ENCODE measurements at places on chromosomes 2 and 18.
A peak's percentile ranks its signal among the peaks of the same experiment; 100 is the strongest.

GRCh38 chr2:106109675-106110424, 84.3 kb downstream of the UXS1 start:
- DNase-seq = no peak

DNA sequence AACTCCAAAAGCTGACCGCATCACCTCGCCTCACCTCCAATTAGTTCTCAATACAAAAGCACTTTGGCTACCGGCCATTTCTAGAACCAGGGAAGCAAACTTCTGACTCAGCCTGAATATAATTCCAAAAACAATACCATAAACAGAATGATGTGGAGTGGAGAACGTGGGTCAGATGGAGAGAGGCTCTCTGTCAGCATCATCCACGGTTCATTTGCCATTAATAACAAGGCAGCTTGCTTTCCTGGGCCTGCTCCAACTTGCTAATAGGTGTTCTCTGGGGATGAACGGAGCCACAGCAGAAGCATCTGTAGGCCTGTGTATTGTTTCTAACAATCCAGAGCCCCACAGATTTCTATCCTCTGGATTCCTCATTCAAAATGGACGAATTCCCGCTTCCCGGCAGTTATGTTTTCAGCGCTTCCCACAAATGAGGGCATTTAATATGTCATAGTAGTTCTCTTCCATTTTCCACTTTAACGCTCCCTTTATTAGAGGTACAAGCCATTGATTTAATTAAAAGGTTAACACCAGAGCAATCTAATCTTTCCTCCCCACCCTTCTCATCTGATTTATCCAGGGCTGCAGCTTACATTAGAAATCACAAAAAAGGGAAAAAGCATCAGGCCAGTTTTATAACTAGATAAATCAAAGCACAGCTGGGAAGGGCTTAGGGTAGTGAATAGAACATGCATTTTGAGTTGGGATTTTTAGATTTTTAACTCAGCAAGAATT, 23.2 kb upstream of the CNTNAP5 start:
- peak; percentile 56 for DNase-seq

GRCh38 chr2:47134386-47135090, 20.6 kb downstream of the STPG4 start:
- DNase-seq = no peak

DNA sequence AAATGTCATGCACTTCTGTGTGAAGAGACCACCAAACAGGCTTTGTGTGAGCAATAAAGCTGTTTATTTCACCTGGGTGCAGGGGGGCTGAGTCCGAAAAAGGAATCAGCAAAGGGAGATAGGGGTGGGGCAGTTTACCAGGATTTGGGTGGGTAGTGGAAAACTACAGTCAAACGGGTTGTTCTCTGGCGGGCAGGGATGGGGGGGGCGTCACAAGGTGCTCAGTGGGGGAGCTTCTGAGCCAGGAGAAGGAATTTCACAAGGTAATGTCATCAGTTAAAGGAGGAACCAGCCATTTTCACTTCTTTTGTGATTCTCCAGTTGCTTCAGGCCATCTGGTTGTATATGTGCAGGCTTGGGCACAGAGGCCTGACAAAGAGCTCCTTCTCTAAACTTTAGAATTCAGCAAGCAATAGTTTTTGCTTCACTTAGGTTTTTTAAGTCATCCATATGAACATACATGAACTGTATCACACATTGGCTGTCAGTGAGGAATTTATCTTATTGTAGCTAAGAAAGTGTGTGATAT, 17.5 kb upstream of the ALPK2 start:
- no peak for DNase-seq

- DNase-seq = no peak
Measured at GRCh38 chr18:32742579-32742978, 30.2 kb downstream of the KLHL14 start.

DNA sequence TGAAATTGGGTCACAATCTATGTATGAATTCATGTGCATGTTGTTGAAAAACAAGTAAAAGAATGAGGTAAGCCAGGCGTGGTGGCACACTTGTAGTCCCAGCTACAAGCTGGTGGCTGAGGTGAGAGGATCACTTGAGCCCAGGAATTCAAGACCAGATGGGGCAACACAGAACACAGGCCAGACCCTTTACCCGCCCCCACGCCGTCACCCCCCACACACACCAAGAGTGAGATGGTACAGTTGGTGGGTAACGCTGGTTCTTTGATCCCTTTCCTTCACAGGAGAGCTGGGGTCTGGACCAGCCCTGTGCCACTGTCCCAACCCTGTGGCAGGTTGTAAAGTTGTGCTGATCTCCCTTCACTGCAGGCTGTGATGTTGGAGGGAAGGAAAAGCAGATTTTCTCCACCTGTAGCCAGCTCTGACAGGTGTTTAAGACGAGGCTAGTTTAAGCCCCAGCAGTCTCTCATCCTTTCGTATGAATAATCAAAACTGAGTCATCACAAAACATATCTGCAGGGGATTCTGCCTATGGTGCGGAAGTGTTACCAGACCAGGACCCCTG, 13.6 kb downstream of the B3GNT2 start:
- DNase-seq = no peak

- no peak for DNase-seq
Measured at GRCh38 chr2:217964275-217965161, 38.3 kb downstream of the TNS1 start.

DNA sequence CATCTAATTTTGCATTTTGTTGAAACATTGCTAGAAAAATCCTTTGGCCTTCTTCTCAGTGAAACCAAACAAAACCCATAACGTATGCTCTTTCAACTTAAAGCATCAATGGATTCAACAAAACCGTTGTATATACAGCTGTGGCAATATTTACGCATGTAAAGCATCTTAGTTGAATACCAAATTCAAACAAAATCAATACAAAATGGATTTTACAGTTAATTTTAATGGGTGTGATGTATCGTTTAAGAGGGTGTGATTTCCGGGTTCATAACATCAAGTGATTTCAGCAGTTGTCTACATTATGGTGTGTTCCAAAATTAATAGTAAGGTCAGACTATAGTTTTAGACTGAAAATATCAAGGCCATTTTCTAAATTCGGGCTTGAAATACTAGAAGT, 198.2 kb downstream of the TGIF1 start:
- DNase-seq = no peak

DNA sequence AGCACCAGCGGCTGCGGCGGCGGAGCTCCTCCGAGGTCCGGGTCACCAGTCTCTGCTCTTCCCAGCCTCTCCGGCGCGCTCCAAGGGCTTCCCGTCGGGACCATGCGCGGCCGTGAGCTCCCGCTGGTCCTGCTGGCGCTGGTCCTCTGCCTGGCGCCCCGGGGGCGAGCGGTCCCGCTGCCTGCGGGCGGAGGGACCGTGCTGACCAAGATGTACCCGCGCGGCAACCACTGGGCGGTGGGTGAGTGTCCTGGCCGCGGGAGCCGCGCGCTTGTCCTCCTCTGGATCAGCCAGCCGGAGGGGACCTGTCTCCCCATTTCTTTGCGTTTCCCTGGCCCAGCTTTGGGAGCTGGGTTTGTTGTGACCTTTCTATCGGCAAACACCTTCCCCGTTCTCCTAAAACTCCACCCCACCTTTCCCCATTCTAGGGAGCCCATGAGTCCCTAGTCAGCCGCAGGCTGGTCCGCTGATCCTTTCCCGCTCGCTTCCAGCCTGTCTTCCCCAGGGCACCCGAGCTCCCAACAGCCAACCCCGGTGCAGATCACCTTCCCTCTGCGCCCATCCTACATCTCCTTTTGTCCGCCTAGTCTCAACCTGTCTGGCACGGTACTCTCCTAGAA, 316 bp downstream of the GRP start:
- DNase-seq = no peak

GRCh38 chr2:24754985-24755705, 38.0 kb downstream of the PTRHD1 start:
- DNase-seq = no peak

GRCh38 chr2:134713176-134713575, 5.6 kb downstream of the TMEM163 start:
- no peak for DNase-seq

GRCh38 chr2:219522111-219523030, 8.1 kb downstream of the ASIC4 start:
- DNase-seq = no peak

DNA sequence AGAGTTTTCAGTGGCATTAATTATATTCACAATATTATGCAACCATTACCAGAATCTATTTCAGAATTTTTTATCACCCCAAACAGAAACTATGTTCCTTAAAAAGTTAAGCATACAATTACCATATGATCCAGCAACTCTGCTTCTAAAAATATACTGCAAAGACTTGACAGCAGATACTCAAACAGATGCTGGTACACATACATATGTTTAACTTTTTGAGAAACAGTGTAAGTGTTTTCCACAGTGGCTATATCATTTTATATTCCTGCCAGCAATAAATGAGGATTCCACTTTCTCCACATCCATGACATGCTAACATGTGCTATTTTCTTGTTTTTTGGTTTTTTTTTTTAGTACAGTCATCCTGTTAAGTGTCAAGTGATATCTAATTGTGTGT, 439.3 kb upstream of the VWC2L start:
- DNase-seq = no peak

DNA sequence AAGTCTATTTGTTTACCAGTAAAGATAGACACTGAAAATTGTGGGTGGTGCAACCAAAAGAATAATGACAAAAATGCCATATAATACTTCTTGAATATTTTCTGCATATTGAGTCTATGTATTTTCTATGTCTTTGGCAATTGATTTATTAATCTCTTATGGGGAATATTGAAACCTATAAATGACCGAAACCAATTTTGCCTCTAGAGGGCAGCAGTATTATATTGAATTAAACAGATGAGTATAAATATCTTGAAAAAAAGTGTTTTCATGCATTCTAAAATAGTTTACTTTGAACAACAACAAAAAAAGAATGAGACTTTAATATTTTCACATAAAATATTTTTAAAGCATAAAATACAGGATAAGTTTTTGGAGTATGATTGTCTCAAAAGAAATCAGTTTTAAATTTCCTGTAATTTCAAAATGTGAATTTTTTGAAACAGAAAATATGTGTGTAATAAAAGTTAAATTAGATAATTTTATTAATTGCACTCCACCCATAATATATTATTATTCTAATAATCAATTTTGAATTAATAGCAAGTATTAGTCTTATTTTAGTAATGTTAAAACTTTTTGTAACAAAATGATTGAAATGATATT, 49.9 kb upstream of the CALCRL start:
- no peak for DNase-seq

DNA sequence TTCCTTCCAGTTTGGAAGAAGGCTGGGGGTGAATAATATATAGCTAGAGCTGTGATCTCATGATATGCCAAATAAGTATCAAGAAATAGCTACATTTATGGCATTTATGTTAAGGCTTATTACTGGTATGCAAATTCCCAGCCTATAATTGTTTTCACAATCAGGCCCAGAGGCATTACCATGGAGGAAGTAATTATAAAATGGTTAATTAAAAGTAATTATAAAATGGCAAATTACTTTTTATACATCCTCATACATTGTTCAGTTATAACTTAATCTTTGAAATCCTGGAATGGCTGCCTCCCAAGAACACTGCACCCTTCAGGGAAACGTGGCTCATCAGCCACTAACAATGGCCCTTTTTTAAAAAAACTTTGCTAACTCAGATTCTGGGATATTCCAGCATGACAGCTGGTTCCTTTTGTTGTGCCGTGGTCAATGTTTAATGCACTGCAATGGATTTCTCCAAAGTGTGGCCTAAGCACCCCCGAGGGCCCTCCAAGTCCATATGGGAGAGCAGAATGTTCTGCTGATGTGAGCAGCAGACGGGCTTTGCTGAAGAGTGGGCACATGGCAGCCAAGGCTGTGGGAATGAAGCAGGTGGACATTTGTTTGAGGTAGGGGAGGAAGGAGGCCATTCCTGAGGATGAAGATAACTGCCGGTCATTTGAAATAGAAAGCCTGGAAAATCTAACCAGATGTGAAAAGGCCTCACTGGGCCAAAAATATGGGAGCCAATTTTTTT, 483.5 kb upstream of the GCFC2 start:
- no peak for DNase-seq

GRCh38 chr2:218386505-218387368, 4.7 kb downstream of the SLC11A1 start:
- no peak for DNase-seq

GRCh38 chr2:99031481-99031880, 95.5 kb upstream of the CRACDL start:
- no peak for DNase-seq

DNA sequence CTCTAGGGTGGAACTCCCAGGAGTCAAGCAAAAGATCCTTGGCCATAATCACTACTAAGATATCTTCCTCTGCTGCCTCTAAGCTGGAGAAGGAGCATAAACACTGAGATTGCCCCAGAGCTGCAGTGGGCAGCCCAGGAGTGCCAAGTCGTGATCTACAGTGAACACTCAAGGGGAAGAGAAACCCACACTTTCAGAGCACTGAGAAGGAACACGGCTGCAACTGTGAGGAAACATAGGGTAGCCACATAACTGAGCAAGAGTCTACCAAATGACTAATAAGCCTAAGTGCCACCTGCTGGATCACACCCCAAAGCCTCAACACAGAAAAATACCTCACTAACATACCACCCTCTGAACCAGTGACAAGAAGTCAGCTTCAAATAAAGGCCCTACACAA, 79.6 kb upstream of the RAB12 start:
- no peak for DNase-seq

DNA sequence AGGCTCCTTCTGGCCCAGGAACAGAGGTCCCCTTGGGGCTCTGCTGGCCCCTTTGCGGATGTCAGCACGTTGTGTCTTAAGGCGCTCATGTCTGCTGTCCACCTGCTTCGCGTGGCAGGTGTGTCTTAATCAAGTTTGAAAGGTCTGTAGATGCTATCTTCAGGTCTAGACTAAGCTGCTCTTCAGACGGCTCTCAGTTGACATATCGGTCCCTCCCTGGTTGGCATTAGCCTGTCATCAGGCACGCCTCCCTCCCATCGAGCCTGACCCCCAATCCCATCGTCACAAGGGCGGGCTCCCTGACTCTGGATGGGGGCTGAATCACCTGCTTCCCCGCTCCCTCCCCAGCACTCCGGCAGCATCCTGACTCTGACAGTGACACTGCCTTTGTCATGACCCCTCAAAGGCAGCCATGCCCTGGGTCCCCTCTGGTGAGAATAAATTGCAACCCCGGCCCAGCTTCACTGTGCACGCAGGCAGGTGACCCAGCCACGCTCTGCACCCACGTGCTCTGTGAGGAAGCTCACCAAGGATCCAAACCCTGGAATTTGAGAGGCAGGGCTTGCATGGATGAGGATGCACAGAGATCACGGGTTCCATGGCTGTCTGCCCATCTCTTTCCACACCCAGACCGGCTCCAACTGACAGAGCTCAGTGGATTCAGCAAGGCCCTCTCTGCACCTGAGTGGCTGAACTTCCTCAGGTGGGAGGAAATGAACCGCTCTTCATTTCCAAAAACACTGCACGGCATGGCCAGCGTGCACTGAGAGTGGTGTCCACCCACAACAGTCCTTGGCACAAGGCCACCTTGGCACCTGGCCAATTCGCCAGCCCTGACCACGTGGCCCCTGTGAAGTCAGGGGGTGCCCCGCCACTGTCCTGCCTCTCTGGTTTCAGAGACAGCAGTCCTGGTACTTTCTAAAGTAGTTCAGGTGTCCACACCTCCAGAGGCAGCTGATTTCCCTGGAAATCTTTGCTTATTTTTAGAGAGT, 110.2 kb upstream of the GPC1 start:
- no peak for DNase-seq
